T-helper 2 cell (primary cell): ENCODE measurements at places on chromosomes 3 and 15.

DNA sequence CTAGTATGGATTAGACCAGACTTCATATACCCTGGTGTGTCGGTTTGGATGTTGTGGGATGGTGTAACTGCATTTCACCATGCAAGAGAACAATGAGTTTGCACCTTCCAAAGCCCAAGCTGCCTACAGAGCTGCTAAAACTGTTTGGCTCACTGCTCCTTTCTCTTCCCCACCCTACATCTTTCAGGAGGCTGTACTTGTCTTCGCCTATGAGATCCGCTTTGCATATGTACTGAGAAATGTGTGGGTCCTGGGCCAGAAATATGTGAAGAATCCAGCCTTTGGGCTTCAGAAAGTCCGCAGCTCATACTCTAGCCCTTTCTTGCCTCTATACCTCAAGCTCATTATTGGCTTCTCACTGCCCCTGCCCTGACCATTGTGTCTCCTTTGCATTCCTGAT lies 1060.0 kb downstream of the NTRK3 start:
- DNase-seq = no peak

DNA sequence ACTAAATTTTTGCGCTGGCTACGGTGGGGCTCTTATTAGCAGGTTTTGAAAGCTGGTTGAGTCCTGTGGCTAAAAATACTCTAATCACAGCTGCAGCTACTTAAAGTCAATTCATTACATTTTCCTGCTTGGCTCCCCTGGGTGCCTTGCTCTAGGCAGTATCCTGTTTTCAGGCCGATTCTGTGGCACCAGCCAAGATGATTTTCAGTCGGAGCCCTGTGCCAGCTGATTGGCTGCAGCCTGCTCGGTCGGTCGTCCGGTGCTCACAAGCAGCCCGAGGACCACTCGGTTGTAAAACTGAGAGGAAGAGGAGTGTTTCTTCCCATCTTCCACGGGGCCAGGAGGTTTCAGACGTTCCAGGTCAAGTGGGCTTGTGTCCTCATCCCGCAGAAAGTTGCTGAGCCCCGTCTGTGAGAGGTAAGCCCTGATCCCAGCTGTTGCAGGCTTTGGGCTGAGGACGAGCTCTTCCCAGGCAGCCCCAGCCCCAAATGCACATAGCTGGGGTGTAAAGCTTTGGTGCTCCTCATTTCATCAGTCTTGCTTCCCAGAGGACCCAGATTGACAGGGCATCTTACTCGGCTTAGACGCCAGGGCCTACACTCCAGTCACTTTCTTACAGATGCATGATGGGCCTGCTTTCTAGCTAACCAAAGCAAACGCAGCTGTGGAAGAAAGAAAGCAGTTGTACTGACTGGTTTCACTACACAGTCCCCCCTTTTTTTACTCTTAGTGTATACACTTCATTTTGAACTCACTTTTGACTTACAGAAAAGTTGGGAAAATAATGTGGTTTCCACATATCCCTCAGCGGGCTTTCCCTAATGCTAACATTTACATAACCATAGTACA lies 15.9 kb downstream of the LYSMD4 start:
- DNase-seq = no peak

DNA sequence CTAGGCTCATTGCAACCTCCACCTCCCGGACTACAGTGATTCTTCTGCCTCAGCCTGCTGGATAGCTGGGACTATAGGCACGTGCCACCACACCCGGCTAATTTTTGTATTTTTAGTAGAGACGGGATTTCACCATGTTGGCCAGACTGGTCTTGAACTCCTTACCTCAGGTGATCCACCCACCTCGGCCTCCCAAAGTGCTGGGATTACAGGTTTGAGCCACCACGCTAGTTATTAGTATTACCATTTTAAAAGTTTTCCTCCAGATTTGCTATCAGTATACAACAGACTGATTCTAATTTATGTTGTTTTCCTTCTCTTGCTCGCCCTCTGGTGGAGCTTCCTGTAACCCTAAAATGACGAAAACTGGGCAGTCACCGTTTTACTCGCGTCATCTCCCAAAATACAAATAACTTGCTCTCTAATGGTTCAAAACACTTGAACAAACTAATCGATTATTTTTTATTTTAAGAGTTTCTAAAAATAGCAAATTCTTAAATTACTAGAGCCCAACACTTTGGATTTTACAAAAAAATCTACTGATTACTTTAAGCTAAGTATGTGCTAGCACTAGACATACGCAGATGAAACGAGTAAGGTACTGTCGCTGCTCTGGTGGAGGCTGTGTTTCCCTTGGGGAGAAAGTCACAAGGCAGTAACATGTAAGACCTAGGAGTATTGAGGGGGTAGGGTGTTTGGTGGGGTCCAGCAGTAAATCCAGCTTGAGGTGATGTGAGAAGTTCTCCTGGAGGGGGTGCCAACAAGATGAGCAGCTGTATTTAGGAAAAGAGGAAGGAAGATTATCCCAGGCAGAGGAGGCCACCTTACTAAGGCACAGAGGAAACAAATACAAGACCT lies 203.3 kb downstream of the MBNL1 start:
- DNase-seq = peak; percentile 72

DNA sequence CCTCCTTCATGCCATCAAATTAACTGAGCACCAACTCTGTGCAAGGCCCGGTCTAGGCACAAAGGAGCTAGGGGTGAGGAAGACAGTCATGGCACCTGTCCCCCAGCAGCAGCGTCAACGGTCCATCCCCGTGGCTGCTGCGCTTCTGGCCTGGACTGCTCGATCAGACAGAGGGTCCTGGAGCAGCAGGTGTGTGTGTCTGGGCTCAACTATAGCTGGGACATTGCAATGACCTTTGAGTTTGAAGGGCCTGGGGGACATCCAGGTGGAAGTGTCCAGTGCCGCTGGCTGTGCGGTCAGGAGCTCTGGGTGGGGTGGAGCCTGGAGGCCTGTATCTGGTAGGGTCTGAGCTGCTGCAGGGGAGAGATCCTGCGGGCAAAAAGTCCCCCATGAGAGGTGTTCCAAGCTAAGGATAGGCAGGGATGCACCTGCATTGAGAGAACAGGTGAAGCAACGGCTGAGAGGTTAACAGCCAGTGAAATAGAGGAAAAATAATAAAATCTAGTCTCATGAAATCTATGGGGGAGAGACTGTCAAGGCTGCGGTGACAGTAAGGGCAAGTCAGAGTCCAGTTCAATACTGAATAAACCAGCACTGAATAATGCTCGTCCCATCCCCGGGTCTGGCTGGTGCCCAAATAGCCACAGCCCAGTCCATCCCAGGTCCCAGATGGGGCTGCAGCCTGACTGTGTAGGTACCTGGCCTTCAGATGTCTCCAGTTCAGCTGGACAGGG lies 25.4 kb upstream of the SLC41A3 start:
- DNase-seq = no peak

GRCh38 chr3:163482695-163483094 lies 1595.6 kb downstream of the SI start:
- DNase-seq = no peak

- no peak for DNase-seq
Measured at GRCh38 chr15:76174654-76175053, 114.9 kb downstream of the TMEM266 start.

- DNase-seq = no peak
Measured at GRCh38 chr3:139044366-139045210, at the start of gene PRR23C. Gene PRR23C (minus strand): TSS chr3:139044892. CDS start chr3:139044620, 272 bp downstream.

DNA sequence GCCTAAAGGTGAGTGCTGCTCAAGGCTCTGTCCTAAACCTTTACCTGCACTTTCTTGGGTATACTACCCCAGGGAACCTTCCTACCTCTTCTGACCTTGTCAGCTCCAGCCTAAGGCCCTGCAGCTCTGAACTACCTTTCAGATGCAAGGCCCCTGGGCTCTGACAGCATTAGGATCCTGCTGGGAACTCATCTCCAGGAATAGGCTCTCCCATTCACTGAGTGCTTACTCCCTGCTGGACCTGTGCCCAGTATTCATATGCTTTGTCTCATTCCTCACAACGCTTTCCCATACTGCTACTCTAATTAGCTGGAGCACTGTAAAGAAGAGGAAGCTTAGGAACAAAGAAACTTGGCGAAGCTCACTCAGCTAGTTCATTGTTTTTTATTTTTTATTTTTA lies 53.8 kb upstream of the RAB6B start:
- DNase-seq = no peak

- DNase-seq = no peak
Measured at GRCh38 chr15:93523481-93523880, 434.5 kb upstream of the RGMA start.

- DNase-seq = no peak
Measured at GRCh38 chr3:56424885-56425284, 43.4 kb downstream of the ERC2 start.

DNA sequence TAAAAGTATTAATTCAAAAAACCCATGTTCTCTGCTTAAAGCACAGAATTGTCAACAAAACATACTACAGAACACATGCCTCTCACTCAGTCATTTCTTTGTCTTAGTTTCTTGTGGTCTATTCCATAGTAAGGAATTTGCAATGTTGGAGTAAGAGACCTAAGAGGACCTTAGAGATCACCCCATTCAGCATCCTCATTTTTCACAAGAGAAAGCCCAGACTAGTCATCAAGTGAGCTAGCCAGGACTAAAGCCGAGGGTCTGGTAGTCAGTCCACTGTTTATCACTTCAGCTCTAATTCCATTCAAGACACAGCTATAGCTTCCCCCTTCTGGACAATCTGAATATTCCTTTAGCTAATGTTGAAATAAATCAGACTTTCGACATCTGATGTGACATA lies 601.1 kb downstream of the FHIT start:
- DNase-seq = no peak

- DNase-seq = no peak
Measured at GRCh38 chr3:183692436-183692835, 5.2 kb upstream of the YEATS2 start.

DNA sequence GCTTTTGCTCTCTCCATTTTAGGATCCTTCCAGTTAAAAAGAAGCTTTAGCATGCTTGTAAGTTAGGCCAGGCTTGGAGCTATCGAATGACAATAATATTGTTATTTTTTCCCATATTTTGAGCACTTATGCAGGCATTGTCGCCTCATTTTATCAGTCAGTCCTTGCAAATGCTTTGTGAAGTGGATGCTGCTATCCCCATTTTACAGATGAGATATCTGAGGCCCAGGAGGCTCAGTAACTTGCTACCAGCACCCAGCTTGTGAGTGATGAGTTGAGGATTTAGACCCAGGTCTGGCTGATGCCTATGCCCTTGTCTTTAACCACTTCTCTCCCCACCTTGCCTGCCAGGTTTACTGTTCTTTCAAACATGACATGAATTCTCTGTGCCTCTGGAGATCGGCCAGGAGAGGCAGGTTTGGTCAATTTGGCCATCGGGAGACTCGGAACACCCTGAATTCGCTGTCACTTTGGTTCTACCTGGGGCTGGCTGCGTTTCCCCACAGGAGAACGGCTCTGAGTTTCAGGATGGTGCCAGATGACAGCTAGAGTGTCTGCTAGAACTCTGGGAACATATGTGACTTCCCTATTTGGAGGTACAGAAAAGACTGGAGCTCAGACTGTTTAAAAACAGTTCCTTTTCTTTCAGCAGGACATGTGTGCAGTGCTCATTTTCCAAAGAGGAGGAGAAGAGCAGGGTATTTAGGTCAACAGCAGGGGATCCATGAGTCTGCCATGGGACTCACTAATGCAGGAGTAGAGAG lies 25.5 kb upstream of the ZNF710 start:
- DNase-seq = no peak

GRCh38 chr3:132641837-132642538 lies 17.6 kb downstream of the ACAD11 start:
- DNase-seq = peak; percentile 29

- no peak for DNase-seq
Measured at GRCh38 chr3:123722021-123722420, 137.2 kb upstream of the HACD2 start.

- DNase-seq = no peak
Measured at GRCh38 chr3:177333533-177334520, 136.5 kb upstream of the TBL1XR1 start.

DNA sequence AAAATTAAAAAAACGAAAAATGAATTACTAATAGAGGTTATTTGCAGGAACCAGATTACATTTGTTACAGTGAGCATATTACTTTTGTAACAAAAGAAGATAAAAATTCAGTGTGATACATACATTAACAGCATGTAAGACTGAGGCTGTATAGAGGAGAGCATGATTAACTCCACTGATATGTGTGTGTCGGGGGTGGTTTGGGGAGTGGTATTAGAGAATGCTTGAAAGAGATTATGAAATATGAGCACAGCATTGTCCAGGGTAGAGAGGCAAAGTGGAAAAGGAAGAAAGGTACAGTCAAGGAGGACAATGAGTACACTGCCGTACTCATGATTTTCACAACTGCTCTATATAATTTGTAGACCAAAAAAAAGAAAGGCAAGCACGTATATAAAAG lies 62.9 kb upstream of the LRRFIP2 start:
- DNase-seq = no peak

DNA sequence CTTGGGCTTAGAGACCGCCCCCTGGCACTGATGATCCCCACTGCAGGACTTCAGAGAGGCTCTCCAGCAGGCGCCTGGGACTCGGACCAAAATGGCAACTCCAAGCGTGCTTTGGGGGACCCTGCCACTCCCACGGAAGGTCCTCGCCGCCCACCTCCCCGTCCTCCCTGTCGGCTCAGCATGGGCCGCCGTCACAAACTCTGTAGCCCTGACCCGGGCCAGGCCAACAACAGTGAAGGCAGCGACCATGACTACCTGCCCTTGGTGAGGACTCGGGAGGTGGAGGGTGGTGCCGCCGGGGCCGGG lies 7.7 kb downstream of the ALG3 start:
- no peak for DNase-seq

DNA sequence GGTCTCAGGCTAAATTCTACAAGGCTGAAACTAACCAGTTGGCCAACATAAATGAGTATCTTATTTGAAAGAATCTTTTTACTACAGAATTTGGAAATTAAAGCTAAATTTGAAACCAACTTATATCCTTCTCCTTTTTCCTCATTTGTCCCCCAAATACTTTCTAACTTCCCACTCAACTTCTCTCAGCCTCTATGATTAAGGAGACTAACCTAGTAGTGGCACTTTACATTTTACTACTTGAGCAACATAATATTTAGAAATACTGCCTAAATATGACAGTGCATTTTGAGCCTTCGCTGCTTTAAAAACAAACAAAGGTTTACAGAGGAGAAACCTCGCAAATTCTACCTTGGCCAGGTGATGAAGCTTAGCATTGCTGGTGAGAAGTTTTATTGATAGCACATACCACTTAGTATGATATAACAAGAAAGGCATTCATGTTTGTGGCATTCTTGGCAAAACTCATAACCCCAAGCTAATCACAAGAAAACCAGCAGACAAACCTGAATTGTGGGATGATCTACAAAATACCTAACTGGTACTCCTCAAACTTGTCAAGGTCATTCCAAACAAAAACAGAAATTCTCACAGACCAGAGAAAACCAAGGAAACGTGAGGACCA lies 432.1 kb upstream of the CFAP20DC start:
- DNase-seq = no peak

- no peak for DNase-seq
Measured at GRCh38 chr3:10520072-10520471, 14.7 kb upstream of the ATP2B2 start.
